ENCODE measurements at places on chromosomes 12 and 14. TPM values are rescaled to one million over a fixed set of nuclear protein-coding genes. Genes with fewer than 3 reads are reported as not detected.

The DAO gene
- not detected for total RNA-seq

DNA sequence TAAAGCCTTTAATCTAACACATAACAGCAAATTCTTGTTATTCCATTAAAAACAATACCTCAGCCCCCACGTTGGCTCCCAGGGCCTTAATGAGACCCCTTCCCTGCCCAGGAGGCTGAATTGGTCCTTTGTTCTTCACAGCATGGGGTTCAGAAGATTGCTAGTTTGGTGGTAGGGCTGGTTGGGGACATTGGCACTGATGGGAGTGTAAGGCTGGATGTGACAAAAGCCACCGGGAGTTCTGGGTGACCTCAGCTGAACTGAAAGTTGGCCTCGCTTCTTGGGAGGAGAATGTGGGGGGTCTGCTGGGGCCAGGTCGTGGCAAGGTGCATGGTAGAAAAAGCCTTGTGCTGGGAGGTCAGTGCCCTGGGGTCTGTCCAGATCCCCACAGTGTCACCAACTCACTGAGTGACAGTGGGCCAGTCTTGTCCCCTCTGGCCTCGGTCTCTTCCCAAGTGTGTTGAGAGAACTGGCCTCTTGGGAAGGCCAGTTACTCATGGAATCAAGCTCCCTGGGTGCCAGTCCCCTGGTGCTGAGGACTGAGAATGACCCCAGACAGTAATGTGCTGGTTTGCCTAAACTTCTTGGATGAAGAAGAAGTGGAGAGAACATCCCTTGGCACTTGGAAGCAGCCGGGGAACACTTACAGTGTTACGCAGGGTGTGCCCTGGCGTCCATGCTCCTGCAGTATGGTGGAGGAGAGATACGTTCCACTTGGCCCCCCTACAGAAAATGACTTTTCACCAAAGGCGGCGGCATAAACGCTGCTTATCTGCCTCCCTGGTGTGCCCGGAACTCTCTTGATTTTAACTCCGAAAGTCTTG, 283.7 kb upstream of the RTL1 start:
- DNase-seq = no peak

GRCh38 chr12:1488908-1489381, 105.4 kb downstream of the FBXL14 start:
- DNase-seq = peak; percentile 26

The GNS gene
- total RNA-seq = 16.4 TPM

GRCh38 chr14:42927313-42927712, 1320.6 kb downstream of the LRFN5 start:
- no peak for DNase-seq

GRCh38 chr12:99067171-99067785, 422.2 kb downstream of the APAF1 start:
- no peak for DNase-seq

DNA sequence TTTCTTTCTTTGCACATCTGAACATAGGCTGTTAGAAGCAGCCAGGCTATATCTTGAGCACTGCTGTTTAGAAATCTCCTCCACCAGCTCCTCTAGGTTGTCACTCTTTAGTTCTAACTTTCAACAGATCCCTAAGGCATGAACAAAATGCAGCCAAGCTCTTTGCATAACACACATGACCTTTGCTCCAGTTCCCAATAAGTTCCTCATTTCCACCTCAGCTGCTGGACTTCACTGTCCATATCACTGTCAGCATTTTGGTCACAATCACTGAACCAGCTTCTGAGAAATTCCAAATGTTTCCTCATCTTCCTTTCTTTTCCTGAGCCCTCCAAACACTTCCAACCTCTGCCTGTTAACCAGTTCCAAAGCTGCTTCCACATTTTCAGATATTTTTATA, 27.6 kb upstream of the C14orf132 start:
- DNase-seq = no peak

The TAS2R19 gene
- 1.4 TPM for total RNA-seq

DNA sequence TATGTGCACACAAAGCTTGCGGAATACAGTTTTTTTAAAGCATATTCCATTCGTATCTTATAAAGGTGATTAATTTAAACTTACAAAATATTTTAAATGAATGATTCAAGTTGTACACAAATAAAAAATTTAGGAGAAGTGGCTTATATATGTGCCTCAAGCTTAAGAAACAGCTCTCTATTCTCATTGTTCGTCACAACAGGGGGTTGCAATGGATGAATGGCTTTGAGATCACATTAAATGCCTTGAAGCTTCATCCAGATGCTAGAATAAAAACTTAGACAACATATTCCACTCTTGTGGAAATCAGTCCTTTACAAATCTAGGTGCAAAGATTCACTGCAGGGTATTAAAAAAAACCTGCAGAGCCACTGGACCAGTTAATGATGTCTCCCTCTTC, 303.9 kb upstream of the LRFN5 start:
- DNase-seq = no peak

DNA sequence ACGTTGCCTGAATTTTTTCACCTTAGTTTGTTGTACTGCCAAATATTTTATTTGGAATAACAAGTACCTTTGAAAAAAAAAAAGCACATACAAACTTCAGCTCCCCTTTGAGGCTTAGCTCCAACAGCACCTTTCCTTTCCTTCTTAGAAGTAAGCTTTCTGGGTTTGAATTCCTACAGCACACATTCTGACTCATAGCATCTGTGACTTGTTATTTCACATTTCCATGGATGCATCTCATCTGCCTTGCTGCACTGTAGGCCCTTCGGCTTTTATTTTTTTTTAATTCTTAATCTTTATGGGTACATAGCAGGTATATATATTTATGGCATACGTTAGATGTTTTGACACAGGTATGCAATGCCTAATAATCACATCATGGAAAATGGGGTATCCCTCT, 7.2 kb downstream of the LGALS3 start:
- no peak for DNase-seq

The DEPDC4 gene
- 3.7 TPM for total RNA-seq

The CD163L1 gene
- total RNA-seq = not detected

GRCh38 chr12:132530447-132530846, 40.5 kb downstream of the FBRSL1 start:
- DNase-seq = no peak

GRCh38 chr12:29053567-29053966, 95.5 kb upstream of the FAR2 start:
- no peak for DNase-seq

- peak; percentile 35 for DNase-seq
Observed at GRCh38 chr12:132711080-132711843, 620 bp downstream of the PGAM5 start.

DNA sequence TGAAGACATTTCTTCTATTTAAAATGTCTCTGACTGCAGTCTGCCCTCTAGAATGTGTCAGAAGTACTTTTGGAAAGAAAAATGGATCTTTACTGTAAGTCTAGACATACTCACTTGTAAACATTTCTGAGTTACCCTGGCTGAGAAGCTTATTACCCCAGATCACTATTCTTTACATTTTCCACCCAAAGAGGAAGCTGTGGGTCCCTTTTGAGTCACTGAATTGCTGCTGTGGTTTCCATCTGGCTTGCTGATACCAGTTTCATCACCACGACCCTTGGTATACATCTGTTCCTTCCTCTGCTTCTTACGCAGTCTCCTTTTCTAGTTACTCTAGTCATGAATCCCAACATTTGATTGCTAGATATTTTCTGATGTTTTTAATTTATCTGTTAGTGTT, 20.2 kb upstream of the CLEC4D start:
- DNase-seq = peak; percentile 82

The TAC3 gene
- 0.34 TPM for total RNA-seq

GRCh38 chr12:131313635-131314034, 359.9 kb downstream of the ADGRD1 start:
- no peak for DNase-seq

GRCh38 chr14:37194698-37195097, 3.0 kb upstream of the MIPOL1 start:
- DNase-seq = no peak

The ERP27 gene
- total RNA-seq = 2.3 TPM

GRCh38 chr14:72892103-72892878, 1.6 kb downstream of the DPF3 start:
- DNase-seq = peak; percentile 49

- no peak for DNase-seq
Observed at GRCh38 chr14:75229661-75230139, 48.9 kb upstream of the FOS start.

DNA sequence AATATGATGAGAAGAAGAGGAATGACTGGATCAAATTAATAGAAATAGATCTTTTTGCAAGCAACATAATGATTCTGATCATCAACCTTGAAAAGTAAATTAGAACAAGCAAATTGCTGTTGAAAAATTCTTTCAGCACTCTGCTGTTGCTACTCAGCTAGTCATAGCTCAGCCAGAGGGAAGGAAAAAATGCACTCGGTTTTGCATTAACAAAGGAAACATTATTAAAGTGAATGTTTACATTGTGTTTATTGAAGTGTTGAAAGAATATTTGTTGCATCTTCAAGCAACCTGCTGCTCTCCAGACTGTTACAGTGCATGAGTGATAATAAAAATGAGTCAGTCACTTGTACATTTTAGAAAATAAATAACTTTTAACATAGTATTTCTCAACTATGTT, 26.5 kb downstream of the AP5M1 start:
- DNase-seq = no peak

GRCh38 chr14:99190696-99191394, 81.2 kb downstream of the BCL11B start:
- peak; percentile 64 for DNase-seq

GRCh38 chr14:100702590-100702989, 24.1 kb upstream of the DLK1 start:
- no peak for DNase-seq

DNA sequence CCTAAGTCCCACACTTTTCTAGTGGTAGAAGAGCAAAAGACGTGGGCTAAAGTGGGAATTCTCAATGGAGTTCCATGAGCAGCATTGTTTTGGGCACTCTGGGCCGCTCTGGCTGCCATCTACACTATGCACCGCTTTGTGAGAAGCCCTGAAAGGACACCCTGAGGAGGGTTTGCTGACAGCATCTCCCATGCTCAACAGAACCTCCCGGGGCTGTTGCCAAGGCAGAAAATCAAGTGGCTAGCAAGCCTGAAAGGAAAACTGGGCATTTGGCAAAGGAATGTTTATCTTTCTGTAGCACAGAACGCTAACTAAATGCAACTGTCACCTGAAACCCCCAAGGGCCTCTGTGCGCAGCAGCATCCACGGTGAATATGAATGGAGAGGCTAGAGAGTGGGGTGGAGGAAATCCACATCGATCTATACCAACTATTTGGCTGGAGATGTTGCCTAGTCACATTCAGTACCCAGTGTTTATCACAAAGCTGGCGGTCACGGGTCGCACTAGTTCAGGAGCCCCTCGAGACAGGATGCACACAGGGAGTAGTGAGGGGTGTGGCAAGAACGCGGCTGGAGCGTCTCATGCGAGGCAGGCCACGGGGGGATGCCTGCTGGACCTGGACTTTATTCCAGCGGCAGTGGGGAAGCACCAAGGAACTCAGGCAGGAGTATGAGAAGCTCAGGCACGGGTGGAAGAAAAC, 14.2 kb downstream of the APPL2 start:
- no peak for DNase-seq

The TSHR gene
- total RNA-seq = 0.31 TPM

DNA sequence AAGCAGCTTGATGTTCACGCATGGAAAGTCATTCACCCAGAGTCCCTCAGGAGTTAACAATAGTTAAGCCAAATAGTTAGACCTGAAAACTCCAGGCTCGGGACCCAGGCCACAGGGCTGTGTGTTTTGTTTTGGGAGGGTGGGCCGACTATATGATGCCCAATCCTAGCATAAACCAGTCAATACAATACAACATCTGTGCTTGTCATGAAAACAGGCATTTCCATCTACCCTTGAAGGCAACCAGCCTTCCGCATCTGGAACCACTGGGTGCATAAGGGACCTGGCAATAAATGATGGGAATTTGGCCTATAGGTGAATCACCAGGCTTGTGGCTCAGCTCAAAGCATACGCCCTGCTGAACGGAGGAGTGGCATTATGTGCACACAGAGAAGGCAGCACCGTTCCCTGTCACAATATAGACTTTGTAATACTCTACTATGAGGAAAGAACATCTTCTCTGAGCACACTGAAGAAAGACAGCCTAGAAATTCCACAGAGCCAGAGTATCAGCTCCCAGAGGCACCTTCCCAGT, 91.0 kb upstream of the FOXN3 start:
- no peak for DNase-seq

DNA sequence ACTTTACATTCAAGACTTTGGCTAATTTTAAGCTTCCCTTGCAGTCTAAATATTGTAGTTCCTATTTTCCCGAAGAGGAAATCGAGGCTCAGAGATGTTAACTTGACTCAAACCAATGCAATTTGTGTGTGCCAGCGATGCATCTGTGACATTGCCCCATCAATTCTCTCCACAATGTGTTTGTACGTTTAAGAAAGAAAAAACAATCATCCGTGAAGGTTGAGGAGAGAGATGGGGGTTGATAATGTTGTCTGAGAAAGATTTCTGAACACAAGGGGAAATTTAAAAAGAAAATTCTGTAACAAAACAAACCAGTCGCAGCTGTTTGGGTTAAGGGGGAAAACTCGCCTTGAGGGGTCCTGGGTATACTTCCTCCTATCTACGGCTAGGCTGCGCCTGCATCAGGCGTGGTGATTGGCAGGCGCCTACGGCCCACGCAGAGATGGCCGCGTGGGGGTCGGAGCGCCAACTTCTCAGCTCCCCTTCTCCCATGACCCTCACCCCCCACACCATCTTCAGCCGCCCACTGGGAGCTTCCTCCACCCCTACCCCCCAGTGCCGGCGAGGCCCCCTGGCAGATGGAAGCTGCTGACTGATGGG, 12.3 kb downstream of the SIX1 start:
- DNase-seq = no peak

GRCh38 chr12:6950401-6950801, 755 bp upstream of the PTPN6 start:
- DNase-seq = peak; percentile 58

DNA sequence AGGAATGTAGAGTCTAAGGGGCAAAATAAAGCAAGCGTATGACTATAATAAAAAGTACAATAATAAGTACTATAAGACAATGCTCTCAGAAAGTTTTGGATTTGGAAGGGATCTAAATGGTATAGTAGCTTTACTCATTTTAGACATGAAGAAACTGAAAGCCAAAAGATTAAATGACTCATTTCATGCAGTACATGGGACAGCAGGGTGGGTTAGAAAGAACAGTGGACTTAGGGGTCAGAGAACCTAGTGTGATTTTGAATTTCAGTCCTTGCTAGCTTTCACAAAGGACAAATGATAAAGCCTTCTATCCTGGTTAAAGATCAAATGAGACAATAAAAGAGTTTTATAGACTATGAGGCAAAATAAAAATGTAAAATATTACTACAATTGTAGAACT, 6.8 kb upstream of the LEMD3 start:
- DNase-seq = no peak

GRCh38 chr12:13094367-13094766, 9.1 kb downstream of the GSG1 start:
- DNase-seq = no peak

DNA sequence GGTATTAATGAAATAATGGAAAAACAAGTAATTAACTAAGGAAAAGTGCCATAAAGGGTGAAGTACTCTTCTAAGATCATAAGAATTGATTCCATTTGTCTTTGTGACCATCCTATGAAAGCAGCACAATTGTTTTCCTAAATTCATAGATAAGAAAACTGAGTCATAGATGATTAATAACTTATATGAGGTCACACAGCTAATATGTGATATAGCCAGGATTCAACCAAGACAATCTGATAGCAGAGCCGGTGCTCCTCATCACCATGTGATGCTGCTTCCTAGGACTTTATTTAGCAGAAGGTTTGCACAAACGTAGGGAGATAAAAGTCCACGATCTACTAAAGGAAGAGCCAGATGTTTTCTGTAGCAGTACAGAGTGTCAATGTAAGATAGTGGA, 181.5 kb upstream of the SYT1 start:
- DNase-seq = no peak

The SIVA1 gene
- total RNA-seq = 115 TPM

- no peak for DNase-seq
Observed at GRCh38 chr14:104933746-104934733, 9.4 kb downstream of the PLD4 start.
